ENCODE measurements at places on chromosomes 16 and 17.

DNA sequence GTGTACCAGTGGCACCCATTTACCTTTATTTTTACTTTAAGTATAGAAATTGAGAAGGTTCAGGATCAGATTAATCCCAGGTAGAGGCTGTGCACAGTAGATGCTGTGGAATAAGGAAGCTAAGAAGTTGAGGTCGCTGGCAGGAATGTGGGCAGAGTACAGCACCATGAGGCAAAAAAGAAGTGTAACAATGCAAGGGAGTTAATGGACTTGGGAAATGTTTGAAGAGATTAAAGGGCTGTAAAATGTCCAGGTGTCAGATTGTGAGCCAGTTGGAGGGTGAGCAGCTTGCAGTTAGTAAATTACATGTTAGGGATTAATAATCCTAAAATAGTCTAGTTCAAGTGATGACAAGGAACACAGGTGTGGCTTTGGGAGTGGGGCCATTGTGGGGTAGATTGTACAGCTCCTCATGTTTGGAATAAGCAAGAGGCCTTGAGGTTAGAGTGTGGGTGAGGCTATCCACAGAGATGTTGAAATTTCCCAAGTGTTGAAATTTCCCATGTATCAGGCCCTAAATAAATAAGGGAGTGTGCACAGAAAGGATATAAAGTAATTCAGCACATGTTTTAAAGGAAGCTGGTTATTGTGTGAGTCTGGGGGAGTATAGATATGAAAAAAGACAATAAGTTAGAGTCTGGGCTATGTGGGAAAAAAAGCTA lies 21.5 kb downstream of the TAT start:
- no peak for DNase-seq

DNA sequence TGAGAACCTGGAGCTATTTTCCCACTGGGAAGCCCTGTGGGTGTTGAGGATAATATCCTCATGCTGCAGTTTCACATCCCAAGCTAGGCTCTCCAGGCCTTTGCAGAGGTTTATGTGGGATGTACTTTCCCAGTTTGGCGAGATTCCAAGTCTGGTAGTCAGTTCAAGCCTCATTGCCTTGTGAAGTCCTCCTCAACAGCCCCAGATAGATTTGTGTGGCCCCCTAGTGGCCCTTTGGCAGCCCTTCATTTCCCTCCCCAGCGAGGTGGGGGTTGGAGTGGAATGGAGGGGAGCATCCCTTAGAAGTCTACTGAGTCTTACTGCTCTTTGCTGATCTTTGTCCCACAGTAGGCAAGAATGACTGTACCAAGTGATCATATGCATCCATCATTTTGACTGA lies 137.9 kb downstream of the CDH11 start:
- no peak for DNase-seq

- no peak for DNase-seq
Observed at GRCh38 chr17:38815576-38816193, 9.4 kb downstream of the CWC25 start.

DNA sequence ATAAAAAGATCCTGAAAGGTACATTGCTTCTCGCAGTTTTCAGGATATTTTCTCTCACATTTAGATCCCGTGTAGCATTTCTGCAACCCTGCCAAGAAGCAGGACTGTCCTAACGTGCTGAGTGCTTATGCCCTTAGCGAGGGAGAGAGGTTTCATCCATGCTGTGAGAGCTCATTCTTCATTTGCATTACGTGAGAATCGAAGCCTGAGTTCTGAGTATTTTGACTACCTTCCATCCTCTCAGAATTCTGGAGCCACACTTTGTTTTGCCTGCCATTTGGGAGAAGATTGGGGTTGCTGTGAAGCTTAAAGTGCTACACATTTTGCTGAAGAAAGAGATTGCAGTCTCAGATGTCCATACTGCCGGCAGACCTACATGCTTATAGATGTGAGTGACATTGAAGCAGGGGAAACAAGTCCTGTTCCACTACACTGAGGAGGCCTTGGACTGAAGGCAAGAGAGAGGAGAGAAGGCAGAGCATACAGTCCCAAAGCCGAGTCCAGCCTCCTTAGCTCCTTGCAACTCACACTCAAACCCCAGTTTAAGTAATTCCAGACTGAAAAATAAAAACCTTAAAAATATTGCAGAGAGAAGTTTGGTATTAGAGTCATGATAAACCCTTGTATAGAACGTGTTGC lies 183.0 kb downstream of the PRKCA start:
- no peak for DNase-seq

GRCh38 chr16:6701096-6701495 lies 631.5 kb upstream of the RBFOX1 start:
- no peak for DNase-seq

GRCh38 chr16:50744881-50745280 lies 3.0 kb downstream of the CYLD start:
- DNase-seq = no peak

GRCh38 chr17:79574108-79574507 lies 36.7 kb downstream of the RBFOX3 start:
- DNase-seq = no peak

DNA sequence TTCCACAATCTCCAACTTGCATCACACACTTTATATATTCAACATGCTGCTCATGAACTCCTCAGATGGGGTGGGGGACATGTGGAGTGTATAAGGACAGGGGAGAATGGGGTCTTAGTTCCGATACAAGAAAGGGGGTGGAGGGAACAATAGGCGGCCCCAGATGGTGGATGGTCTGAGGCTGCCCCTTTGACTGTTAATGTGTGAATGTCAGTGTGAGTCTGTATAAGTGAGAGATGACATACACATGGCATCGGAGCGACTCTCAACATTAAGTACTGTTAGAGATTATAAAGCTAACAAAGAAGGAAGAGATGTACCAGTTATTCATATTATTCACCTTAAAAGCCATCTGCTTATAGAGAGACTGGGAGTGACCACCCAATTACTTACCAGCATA lies 193.1 kb downstream of the AXIN2 start:
- DNase-seq = no peak

GRCh38 chr17:76500074-76500746 lies 1.0 kb downstream of the RHBDF2 start:
- DNase-seq = no peak

DNA sequence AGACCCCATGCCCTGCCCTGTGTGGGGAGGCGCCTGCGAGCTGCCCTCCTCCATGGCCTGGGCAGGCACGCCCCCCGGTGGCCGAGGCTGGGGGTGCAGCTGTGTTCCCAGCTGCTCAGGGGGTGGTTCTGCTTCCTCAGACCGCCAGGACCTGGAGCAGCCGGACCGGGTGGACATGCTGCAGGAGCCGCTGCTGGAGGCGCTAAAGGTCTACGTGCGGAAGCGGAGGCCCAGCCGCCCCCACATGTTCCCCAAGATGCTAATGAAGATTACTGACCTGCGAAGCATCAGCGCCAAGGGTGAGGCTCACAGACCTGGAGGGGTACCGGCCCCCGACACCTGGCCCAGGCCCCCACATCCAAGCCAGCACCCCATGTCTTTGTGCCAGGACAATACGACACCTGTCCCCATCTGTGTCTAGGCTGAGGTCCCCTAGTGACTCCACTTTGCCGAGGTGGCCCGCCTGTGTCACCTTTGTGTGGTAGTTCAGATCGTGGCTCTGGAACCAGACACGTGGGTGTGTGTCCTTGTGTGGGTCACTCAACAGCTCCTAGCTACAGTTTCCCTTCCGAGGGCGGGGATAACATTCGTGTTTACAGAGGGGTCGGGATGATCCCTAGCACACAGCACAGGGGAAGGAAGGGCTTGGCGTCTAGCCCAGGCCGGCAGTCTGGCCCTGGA lies 9.3 kb downstream of the GJD3 start:
- DNase-seq = peak; percentile 90

- DNase-seq = peak; percentile 90
Observed at GRCh38 chr17:20908313-20909267, 134.2 kb downstream of the USP22 start.

DNA sequence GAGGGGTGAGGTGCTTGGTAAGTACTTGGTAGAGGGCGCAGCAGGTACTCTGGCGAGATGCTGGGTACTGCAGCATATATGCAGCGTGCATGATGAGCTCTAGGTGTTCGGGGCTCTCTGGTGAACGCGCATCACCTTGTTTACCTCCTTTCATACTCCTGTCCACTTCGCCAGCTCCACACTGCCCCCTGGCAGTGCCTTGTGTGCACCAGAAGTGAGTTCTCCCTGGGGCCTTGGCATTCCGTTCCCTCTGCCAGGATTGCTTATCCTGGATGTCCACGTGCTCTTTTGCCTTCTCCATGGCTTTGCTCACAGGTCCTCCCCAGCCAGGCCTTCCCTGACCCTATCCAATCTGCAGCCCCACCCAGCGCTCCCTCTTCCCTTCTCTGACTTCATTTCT lies 154.2 kb downstream of the MRM1 start:
- DNase-seq = no peak

- DNase-seq = no peak
Observed at GRCh38 chr17:38748892-38749222, 721 bp upstream of the PCGF2 start.

- no peak for DNase-seq
Observed at GRCh38 chr16:8863594-8864424, 5.0 kb downstream of the CARHSP1 start.

DNA sequence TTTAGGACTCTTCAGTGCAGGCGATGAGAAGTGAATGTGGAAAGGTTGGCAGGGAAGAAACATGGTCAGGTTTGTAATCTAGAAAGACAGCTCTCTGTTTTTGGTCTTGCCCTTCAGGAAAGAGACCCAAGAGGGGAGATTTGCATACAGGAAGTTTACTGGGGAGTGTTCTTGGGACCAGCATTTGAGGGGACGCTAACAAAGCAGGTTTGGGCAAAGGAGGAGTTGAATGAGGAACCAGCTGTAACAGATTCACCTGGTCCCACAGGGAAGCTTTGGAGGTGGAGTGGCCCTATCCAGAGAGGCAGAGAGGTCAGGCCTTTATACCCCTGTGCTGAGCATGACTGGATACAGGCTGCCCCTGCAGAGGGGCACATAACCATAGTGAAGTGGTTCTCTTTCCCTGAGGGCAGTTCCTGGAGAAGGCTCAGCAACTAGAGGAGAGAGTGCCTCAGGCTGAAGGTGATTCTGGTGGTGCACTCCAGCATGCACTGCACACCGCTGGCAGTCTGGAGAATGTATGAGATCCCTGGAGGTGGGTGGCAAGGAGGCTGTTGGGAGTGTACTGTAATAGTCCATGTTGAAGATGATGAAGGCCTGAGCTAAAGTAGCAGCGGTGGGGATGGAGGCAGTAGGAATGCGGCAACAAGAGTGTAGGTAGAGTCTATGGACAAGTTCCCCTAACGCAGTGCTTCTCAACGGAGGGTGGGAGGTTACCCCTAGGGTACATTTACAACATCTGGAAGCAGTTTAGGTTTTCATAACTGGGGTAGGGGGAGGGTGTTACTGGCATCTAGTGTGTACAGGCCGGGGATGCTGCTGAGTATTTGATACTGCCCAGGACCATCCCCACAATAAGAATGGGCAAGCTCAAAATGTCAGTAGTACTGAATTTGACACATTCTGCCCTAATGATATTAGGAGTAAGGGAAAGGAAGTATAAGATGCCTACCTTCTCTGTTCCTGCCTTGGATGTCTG lies 37.2 kb downstream of the MAP2K6 start:
- no peak for DNase-seq

DNA sequence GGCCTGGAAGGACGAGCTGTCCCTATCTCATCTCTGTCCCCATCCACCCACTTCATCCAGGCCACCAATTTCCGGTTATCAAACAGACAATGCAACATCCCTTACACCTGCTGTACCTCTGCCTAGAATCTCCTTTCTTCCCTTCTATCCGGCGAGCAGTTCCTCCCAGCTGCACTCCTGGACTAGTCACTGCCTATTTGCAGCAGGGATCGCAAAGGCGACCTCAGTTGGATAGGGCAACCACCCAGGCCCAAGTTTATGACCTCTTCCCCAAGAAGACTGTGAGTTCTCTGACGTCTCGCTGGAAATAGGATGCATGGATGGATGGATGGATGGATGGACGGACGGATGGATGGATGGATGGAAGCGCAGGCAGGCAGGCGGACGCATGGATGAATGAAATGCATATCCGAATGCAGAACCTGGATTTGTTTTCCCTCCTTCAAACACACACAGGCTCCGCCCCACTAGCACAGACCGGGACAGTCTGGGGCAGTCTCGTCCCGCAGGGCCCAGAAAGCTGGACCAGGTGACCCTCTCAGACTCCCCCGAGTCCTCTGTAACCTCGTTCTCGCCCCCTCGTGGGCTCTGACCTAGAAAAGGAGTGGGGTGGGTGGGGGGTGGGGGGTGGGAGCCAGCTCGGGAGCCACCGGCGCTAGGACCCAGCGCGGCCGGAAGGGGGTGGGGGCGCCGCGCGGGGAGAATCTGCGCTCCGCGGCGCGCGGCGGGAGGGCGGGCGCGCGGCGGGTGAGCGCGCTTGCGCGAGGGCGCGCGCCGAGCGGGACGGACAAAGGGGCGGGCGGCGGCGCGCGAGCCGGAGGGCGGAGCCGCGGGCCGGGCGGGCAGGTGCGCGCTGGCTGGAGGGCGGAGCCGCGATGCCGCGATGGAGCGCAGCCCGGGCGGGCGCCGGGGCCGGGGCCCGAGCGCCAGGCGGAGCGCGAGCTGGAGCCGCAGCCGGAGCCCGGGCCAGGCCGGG lies at the start of gene SBK1:
SBK1 (plus strand) TSS at position 875 of the 976 bp plus-strand sequence. CDS start 24,867 bp downstream, outside the sequence.
- DNase-seq = peak; percentile 85

- no peak for DNase-seq
Observed at GRCh38 chr16:85437166-85438052, 175.7 kb upstream of the GSE1 start.

DNA sequence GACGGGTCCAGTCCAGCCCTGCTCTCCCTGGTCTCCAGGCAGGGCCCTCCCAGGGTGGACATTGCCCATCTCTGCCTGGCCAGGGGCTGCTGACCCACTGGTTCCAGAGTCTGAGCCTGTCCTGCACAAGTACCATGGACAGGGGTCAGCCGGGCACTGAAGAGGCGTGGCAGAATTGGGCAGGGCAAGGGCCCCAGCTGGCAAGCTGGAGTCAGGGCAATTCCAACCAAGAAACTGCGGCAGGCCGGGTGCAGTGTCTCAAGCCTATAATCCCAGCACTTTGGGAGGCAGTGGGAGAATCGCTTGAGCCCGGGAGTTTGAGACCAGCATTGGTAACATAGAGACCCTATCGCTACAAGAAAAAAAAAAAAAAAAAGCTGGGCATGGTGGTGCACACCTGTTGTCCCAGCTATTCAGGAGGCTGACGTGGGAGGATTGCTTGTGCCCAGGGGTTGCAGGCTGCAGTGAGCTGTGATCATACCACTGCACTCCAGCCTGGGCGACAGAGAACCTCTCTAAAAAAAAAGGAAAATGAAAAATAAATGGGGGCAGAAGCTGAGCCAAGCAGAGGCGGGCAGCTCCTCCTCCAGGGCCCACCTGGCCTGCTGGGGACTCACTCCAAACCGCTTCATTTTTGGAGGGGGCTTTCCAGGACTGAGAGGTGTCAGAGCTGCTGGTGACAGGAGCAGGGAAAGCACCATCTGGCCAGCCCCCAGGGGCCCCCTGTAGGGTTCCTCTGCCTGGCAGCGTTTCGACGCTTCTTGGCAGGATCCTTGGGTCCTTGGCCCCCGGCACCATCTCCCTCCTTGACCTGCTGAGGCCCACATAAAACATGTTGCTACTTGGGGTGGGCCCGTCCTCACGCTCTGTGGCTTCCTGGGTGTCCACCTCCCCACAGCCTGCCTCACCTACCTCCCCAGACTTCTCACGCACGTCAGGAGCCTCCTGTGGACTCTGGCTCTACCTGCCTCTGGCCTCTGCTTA lies 2.9 kb upstream of the MAFG start:
- DNase-seq = no peak

- no peak for DNase-seq
Observed at GRCh38 chr17:49381033-49381432, 19.0 kb upstream of the ZNF652 start.
